T-helper 17 cell (primary cell): ENCODE measurements at places on chromosomes 13 and 19.
A peak's percentile ranks its signal among the peaks of the same experiment; 100 is the strongest.

GRCh38 chr19:40612831-40613689, 11.9 kb downstream of the LTBP4 start:
- peak; percentile 58 for DNase-seq

- no peak for DNase-seq
Observed at GRCh38 chr13:34139660-34140227, 321.8 kb downstream of the RFC3 start.

DNA sequence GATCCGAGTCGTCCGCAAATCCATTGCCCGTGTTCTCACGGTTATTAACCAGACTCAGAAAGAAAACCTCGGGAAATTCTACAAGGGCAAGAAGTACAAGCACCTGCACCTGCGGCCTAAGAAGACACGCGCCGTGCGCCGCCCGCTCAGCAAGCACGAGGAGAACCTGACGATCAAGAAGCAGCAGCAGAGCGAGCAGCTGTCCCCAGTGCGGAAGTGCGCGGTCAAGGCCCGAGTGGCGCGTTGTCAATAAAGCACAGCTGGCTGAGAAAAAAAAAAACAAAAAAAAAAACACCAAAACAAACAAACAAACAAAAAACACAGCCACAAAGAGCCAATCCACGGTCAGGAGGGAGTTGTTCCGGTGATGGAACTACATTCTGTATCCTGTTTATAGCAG, 4.7 kb upstream of the GNA15 start:
- DNase-seq: no peak

- no peak for DNase-seq
Observed at GRCh38 chr19:8148410-8149260, 757 bp downstream of the FBN3 start.

DNA sequence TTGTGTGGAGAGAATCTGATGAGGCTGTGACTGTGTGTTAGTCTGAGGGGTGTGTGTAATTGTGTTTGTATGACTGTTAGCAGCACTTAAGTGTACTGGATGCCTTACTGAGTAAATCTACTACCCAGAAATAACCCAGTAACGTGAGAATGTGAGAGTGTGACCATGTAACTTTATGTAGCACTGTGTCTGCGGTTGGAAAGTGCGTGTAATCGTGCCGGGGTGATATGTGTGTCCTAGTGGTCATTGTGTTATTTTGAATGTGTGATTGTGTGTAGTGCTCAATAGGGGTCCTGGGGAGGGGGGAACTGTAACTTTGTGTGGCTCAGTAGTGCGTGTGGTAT, 550 bp downstream of the ZNF383 start:
- DNase-seq: no peak

DNA sequence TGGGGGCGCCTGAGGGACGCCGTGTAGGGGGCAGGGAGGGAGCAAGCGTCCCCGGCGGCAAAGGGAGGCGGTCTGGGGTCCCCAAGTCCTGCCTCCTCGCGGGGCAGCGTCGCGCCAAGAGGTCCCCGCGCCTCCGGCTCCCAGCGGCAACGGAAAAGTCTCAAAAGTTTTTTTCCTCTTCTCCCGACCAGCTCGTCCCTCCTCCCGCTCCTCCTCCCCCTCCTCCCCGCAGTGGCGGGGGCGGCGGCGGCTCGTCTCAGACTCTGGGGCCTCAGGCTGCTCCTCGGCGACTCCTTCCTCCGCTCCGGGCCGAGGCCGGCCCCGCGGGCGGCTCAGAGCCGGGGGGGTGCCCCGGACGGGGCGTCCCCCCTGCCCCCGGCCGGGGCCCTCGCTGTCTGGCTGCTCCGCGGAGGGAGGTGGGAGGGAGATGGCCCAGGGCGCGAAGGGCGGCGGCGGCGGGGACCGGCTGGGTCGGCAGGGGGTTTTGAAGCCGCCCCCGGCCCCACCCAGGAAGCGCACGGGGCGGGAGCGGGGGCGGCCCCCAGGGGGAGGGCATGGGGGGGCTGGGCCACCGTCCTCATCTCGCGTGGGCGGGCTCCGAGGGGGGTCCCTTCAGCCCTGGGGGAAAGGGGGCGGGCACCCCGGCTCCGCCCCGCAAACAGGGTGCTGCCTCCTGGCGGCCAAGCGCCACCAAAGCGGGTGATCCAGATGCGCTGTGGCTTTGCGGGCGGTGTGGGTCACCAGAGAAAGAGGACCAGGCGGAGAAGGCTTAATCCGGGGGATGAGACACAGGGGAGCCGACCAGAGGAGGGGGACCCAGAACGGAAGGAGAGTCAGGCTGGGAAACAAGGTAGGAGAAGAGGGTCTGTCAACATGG, at the start of gene TGFB1:
Gene TGFB1, minus strand, starts transcription at position 457 of the 877 bp plus-strand sequence. CDS start 878 bp downstream, outside the sequence.
- DNase-seq: peak; percentile 93

DNA sequence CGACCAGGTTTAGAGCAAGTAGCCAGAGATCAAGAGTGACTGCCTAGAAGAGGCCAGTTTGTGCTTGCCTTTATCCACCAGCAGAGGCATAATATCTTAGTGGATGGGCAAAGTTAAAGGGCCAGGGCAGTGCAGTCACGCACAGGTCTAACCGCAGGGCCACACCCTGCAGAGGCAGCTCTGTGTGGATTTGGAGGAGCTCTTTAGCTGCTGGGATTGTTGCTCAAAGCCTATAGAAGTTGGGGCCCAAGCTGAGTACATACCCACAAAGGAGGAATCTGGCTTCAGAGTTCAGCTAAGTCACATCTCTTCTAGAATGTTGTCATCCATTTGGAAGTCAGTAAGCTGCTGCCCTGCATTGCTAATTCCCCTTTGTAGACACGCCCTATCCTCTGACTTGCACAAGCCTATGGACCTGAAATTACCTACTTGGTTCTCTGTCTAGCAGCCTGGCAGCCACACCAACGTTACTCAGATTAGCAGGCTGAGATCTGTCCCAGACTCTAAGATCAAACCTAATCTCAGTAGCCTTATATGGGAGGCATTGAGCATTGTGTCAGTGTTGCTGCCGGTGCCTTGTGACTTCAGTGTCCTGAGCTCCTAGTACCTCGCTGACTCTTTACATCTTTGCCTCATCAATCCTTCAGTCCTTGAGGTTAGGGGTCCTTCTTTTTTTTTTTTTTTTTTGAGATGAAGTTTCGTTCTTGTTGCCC, 102.9 kb upstream of the STARD13 start:
- no peak for DNase-seq

DNA sequence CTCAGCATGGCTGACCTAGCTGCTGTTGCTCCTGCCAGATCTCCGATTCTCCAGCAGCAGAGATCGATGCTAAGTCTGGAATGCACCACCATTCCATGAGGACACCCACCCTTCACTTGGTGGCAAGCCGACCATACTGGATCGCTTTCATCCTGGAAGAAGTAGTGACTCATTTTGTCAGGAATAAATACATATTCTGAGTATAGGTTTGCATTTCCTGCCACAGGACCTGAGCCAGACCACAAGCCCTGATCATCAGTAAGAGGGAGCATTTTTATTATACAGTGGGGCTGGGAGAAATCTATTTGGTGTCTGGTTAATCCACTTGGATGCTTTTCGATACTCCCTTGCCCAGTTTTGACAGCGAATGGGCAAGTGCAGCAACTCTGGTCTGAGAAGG, 10.9 kb upstream of the KCTD15 start:
- DNase-seq: no peak

- DNase-seq: no peak
Observed at GRCh38 chr13:111001636-111002035, 86.8 kb upstream of the ANKRD10 start.

DNA sequence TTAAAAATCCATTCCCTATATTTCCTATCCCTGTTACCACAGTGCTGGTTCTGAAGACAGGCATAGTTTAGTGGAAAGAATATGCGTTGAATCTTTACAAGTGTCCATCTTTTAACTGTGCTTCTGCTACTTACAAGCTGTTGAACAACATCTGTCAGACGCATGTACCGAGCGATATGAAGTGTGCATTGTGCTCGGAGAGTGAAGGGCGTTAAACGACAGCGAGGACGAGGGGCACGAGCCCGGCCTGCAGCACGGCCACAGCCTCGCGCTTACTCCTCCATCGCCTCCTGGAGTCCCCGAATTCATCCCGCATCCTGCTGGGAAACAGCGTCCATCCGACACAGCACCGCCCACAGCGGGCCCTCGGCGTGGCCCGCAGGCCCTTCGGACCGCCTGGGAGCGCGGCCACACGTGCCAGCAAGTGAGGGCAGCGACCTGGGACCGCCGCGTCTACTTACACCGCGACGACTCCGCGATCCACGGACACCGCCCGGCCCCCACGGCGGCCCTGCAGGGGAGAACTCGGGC, 514 bp downstream of the PCID2 start:
- no peak for DNase-seq

DNA sequence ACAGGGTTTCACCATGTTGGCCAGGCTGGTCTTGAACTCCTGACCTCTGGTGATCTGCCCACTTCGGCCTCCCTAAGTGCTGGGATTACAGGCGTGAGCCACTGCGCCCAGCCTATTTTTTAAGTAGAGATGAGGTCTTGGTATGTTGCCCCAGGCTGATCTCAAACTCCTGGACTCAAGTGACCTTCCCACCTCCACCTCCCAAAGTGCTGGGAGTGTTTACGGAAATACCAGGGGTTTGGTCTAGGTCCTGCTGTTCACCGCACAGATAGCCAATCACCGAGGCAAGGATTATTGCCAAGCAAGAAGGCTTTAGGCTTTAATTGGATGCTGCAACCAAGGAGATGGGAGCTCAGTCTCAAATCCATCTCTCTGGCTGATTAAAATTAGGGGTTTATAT, 11.6 kb downstream of the CLEC4G start:
- DNase-seq: no peak

DNA sequence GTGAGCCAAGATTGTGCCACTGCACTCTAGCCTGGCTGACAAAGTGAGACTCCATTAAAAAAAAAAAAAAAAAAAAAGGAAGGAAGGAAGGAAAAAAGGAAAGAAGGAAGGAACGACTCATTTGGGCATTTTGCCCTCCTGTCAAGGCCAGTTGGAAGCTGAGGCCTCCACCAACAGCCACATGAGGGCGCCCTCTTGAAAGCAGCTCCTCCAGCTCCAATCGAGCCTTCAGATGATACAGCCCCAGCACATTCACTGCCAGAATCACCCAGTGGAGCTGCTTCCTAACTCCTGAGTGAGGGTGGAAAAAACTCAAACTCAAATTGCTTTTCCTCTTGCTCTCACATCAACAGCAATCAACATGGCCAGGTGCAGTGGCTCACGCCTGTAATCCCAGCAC, 40.9 kb downstream of the GNG7 start:
- no peak for DNase-seq

DNA sequence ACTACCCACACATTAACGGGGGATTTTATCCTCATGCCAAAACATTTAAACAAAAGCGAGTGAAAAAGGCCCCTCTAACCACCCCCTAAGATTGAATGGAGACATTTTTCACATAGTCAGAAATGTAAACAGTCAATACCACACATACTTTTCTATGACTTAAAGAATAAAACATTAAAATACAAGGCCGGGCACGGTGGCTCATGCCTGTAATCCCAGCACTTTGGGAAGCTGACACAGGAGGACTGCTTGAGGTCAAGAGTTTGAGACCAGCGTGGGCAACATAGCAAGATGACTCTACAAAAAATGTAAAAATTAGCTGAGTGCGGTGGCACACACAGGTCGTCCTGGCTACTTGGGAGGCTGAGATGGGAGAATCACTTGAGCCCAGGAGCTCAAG, 47.3 kb downstream of the MPHOSPH8 start:
- DNase-seq: no peak

DNA sequence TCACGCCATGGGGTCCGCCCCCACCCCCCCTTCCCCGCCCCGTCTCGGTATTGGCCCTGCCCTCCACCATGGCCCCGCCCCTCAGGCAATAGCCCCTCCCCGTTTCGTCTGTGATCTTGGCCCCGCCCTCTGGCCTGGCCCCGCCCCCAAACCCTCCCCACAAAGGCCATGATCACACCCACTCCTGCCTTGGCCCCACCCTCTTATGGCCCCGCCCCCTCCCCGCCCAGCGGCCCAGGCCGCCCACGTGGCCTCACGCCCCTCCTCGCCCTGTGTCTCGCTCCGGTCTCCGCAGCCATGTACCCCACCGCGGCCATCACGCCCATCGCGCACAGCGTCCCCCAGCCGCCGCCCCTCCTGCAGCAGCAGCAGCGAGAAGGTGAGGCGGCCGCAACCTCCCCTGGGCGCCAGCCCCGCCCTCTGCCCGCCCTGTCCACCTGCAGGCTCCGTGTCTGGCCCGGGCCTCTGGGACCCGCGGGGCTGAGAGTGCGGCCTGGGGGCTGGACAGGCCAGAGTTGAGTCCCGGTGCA, 61.3 kb downstream of the CELF5 start:
- peak; percentile 67 for DNase-seq

DNA sequence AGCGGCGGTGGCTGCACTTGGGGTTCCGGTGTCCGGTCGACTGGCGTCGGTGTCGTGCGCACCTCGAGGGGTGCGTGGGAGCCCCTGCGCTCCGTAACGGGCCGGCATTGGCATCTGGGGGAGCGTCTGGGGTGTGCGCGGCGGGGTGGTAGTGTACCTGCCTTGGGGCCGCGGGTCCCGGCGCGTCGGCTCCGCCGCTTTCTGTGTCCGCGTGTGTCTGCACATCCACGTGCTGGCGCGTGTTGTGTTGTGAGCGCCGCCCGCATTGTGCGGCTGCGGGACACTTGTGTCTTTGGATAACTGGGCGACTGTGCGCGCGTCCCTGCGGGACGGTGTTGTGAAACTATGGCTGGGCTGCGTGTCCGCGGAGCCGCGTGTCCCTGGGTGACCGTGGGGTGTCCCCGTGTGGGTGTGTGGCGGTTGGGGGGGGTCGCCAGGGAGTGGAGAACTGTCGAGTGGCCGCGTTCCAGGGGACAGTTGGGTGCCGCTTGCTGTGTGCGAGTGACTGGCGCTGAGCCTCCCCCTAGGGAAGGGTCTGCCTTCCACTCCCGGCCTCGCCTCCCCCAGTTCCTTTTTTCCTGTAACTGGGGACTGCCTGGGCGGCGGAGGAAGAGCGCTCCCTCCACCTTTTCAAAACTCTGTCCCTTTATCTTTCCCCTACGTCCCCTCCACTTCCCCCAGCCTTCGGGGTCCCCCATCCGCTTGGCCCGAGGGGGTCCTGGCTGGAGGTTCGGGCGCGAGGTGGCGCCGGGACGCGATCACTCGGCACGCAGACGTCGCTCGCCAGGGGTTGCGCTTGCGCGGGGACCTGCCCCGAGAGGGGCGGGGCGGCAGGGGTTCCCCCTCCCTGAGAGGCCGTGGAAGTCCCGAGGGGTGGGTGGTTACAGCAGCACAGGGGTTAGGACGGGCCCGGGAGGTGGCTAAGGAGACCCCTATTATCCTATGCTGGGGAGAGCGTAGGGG, 5.7 kb upstream of the NFIC start:
- DNase-seq: peak; percentile 69

DNA sequence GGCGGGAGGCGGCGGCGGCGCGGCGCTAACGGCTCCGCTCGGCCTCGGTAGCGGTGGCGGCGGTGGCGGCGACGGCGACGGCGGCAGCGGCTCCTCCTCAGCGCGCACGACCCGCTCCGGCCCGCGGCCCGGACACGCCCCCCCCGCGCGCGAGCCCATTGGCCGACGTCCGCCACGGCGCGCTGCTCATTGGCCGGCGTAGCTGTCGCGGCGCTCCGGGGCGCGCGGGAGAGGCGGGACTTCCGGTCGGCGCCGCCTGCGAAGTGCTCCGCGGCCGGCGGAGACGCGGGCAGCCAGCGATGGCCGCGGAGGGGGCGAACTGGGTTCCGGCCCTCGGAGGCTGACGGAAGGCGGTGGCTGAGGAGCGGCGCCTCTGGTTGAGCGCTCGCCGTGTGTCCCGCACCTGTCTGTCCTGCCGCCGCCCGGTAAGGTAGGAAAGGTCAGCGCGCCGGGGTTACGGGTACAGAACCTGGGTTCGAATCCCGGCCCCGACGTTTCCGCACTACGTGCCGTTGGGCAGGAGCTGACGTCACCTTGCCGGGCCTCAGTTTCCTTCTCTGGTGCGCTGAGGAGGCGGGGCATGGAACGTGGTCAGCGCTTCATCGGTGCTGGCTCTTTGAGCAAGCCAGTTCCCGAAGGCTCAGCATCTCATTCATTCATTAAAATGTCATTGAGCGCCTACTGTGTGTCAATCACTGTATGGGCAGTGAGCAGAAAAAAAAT, at the start of gene ELAVL1:
Gene ELAVL1, minus strand, starts transcription at position 108 of the 723 bp plus-strand sequence. CDS start 13,826 bp downstream, outside the sequence.
- DNase-seq: peak; percentile 90
